ENCODE measurements at places on chromosomes 2 and 18.

GRCh38 chr18:61870151-61870550 is 22.7 kb downstream of the RNF152 start:
- no peak for DNase-seq

DNA sequence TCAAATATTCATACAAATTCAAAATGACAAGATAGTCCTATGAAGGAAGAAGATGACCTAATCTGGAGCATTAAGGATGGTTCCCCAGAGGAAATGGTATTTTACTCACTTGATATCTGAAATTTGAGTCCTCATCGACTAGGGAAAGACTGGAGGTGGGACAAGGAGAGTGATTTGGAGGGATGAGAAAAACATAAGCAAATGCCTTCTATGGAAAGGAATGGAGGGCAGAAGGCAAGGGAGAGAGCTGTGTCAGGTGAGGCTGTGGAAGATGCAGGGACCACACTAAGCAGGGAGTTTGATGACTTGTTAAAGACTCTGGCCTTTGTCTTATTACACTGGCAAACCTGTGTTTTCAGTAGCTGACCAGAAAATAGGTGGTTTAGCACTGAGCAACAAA is 38.4 kb downstream of the CALCRL start:
- no peak for DNase-seq

- no peak for DNase-seq
Measured at GRCh38 chr18:51789871-51790270, 550.1 kb upstream of the DCC start.

DNA sequence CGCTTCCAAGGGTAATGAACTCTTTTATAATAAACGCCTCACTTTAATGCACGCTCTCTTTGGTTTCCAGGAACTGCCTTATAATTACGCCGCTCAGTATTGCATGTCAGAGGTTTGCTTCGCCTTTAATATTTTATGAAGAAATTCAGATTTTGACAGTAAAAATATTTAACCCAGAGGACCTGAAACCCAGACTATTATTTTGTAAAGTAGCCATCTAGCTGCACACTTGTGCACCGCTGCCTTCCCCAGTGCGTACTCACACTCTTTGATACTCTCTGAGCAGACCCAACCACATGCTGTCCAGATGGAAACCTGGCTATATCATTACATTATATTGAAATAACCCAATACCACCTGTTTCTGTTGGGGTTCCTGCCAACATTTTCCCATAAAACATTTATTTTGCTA is 270.1 kb downstream of the C1D start:
- no peak for DNase-seq

- no peak for DNase-seq
Measured at GRCh38 chr18:34483198-34483597, 226.9 kb upstream of the DTNA start.

Data from stimulated activated naive CD4-positive, alpha-beta T cell treated with Interleukin-2 at 50 U/mL for 16 hours (primary cell).